ENCODE measurements at places on chromosomes 11 and 22. TPM values are rescaled to one million over a fixed set of nuclear protein-coding genes. Genes with fewer than 3 reads are reported as not detected.

- no peak for DNase-seq
These were observed 98.3 kb downstream of the PKNOX2 start for GRCh38 chr11:125262830-125263218.

DNA sequence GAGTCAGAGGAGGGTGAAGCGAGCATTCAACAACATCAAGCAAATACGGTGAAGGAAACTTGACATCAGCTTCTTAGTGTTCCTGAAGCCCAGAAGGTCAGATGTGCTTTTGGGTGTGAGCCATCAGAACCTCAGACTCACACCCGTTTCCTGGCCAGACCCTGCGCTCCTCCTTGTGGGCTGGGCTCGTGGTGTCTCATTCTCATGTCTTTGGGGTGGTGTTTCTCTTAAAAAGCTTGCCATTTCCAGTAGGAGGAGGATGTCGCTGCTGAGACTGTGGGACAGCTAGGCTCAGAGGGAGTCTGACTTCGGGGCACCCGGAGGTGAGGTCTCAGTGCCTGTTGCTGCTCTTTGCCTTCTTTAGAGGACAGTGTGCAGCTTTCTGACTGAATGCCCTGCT lies 24.2 kb downstream of the PPFIBP2 start:
- DNase-seq, result no peak

GRCh38 chr11:19631712-19632498 lies 80.7 kb upstream of the NAV2 start:
- DNase-seq, result no peak

SF1 gene
- total RNA-seq, result 512 TPM

LRRC51 gene
- 6.1 TPM for total RNA-seq

ATM gene
- 85.1 TPM for total RNA-seq

GRCh38 chr11:125082611-125083311 lies 19.7 kb downstream of the SLC37A2 start:
- DNase-seq, result no peak

- DNase-seq, result no peak
These were observed 5.2 kb upstream of the OR56A5 start for GRCh38 chr11:5973530-5973929.

MIOX gene
- total RNA-seq, result not detected

GRCh38 chr11:73259406-73260126 lies 12.6 kb upstream of the P2RY6 start:
- no peak for DNase-seq

GRCh38 chr22:43812149-43812842 lies at the start of gene EFCAB6:
Gene EFCAB6, minus strand, starts transcription at chr22:43812305. Its CDS starts 29,987 bp downstream, at chr22:43782318.
- peak; percentile 72 for DNase-seq

DNA sequence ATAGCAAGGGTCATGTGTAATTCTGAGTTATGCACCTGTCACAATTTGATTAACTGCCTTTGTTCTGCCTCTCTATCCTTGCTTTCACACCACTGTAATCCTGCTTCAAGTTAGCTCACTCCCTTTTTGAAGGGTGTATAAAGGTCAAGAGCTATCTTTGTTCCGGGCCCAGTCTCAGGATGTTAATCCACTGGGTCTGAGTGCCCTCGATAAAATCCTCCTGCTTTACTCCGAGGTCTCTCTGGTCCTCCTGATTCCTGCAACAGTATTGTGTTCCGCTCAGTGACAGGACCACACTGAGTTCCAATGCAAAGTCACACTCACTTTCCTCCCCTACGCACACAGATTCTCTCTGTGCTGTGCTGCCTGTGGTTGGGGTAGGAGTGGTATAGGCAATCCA lies 186.5 kb downstream of the DYNC2H1 start:
- no peak for DNase-seq

KCNK4 gene
- total RNA-seq, result not detected

- DNase-seq, result no peak
These were observed 714 bp downstream of the CD59 start for GRCh38 chr11:33735271-33736147.

- no peak for DNase-seq
These were observed 176.6 kb upstream of the ZBED5 start for GRCh38 chr11:11034476-11034875.
